ENCODE measurements at places on chromosomes 5 and 9. TPM values are rescaled to one million over a fixed set of nuclear protein-coding genes. Genes with fewer than 3 reads are reported as not detected.

DNA sequence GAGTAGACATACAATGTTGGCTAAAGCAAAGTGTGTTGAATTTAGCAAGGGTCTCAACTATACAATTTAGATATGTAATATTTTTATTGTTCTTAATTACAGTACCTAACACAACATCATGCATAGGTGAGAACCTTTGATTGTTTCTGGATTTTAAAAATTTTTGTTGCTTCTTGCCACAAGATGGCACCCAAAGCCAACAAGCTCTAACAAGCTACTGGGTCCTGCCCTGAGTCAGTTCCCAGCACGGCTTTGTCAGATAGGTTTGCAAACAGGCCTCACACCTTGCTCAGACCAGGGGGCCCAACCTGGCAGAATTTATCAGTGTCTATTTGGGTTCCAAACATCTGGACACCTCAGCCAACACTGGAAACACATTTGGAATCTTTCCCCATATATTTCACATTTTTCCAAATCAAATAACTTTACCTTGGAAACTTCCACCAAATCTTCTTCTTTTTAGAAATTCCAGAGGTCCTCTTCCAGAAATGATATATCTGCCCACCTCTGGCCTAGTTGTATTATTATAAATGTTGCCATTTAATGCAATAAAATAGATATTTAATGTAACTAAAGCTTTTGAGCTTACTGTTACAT is 49.5 kb upstream of the EGFLAM start:
- no peak for DNase-seq

DNA sequence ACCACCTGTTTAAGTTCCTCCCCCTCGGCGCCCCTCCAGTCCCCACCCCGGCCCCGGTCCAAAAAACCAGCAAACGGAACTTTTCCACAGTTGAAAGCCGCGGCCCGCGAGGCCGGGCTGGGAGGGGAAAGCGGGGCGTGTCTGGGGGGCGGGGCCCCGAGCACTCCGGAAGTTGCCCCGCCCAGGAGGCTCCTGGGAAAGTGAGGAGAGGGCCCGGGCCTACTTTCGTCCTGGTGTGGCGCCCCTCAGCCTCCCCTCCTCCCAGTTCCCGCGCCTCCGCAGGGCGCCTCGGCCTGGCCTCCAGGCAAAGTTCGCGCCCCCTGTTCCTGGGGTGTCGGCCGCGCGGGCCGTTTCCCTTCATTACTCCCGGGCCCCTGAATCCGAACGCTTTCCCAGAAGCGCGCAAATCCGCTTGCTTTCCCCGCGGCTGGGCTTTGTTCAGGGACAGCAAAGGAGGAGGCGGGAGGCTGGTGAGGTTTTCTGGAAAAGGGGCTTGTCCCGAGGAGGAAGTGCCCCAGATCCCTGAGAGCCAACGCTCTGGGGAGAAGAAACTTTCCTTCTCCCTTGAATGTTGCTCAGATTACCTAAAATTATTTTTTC is 4.5 kb upstream of the DMRT3 start:
- DNase-seq, result no peak

DNA sequence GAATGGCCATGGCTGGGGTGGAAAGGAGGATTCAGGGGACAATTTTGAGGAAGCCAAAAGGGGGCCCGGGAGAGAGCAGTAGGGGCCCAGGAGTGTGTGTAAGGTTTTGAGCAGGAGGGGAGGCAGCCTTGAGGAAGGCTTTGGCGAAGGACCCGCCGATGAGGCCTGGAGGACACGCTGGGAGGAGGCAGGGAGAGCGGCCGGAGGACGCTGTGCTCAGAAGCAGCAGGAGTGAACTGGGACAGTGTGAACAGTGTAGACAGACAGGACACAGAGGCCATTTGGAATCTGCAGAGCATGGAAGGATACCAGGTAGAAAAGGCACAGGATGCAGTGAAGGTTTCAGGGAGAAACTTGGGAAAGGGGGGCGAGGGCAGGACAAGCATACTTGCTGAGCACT is 14.9 kb downstream of the UNC5A start:
- DNase-seq, result no peak

Gene PHF24
- total RNA-seq, result not detected

Gene HMCN2
- total RNA-seq, result not detected

Data from CD8-positive, alpha-beta T cell (primary cell).